T follicular helper cell (primary cell): ENCODE measurements at places on chromosomes 3 and 15.

DNA sequence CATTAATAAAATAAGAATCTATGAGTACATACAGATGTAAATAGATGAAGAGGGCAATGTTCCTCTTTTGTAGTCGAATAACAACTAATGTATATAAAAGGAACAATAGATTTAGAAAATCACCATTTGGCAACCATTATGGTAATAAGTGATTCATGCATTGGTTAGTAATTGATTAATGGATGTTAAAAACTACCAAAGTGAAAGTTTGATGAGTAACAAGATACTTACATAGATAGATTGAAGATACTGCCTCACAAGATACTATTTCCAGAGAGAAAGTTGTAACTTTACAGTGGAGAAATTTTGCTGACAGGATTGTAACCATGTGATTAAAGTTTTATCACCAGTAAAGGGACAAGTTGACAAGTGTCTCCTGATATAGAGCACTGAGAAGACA is 55.0 kb downstream of the TCF12 start:
- DNase-seq, result no peak

DNA sequence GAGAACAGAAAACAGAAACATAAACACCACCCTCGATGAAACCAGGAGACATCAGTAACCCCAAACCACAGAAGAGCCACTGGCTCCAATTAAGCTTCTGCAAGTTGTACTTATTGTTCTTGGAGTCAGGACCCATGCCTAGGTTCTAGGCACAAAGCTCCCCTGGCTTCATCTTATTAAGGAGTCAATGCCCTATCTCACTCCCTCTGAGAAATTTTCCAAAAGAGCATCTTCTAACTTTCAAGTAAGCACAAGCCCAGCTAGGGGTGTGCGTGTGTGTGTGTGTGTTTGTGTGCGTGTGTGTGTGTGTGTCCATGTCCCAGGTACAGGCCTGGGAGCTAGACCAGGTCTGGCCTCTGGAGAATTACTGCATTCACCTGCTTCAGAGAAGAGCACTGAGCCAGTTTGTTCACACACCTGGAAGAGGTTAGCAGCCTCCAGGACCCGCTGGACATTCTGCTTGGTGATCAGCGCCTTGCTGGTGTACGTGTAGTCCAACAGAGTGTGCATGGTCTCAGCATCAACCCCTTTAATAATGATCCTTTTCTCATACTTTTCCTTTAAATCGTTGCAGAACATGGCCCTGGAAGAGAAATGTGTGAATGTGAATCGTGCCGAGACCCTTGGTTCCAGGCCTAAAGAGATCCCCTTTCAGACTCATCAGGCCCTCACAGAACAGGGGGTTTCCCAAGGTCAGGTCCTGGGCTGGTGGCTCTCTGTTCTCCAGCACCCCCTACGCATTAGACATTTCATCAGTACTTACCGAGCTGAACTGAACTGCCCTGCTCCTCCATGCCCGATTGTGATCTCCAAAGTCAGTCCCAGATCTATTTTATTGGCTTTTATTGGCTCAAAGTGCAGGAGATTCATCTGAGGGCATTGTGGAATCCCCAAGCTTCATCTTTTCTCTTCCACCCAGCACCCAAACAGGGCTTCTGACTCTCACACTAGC is 27.8 kb downstream of the KLHL6 start:
- no peak for DNase-seq

GRCh38 chr3:114685161-114685560 is 391.3 kb downstream of the TIGIT start:
- DNase-seq, result no peak

GRCh38 chr15:100353449-100353848 is 11.7 kb upstream of the ADAMTS17 start:
- DNase-seq, result no peak

- DNase-seq, result no peak
Observed at GRCh38 chr3:106765342-106765741, 611.9 kb upstream of the CCDC54 start.
